Mesothelial cell of epicardium (in vitro differentiated cells): ENCODE measurements at places on chromosomes 1 and 21.

- no peak for DNase-seq
These were observed 139.4 kb upstream of the RAB4A start for GRCh38 chr1:229131243-229132105.

GRCh38 chr1:37657620-37658412 lies 23.1 kb upstream of the RSPO1 start:
- DNase-seq = no peak

DNA sequence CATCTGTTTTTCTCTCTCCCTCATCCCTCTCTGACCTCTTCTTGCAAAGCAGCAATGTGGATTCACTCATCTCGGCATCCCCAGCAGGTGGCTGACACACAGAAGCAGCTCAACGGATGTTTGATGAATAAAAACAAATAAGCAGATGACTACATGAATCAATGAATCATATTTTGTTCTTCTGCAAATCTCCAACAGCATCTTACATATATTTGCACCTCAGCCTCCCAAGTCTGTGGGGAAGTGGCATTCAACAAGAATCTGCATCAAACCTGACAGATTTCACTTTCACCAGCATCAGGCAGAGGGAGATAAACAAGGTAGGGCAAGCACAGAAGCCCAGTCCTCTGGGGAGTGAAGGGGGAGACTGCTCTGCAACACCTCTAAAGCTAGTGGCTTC lies 34.0 kb downstream of the CAPN8 start:
- DNase-seq = no peak

DNA sequence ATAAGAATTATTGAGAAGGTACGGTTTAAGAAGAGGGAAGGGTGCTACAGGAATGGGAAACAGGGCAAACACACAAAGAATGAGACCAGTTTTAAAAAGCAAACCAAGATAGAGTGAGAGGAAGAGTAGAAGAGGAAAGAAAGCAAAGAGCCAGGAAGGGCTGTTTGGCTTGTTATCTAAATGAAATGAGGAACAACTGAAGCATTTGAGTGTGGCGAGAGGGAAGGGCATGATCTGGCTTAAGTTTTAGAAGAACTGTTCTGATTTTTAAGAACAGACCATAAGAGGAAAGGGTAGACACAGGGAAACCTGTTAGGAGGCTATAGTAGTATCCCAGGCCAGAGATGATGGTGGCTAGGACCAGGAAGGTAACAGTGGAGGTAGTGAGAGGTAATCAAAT lies 73.8 kb downstream of the TUT4 start:
- no peak for DNase-seq

GRCh38 chr1:245353915-245354775 lies 199.4 kb downstream of the KIF26B start:
- DNase-seq = no peak

GRCh38 chr1:116916002-116916401 lies 6.3 kb downstream of the PTGFRN start:
- DNase-seq = no peak

DNA sequence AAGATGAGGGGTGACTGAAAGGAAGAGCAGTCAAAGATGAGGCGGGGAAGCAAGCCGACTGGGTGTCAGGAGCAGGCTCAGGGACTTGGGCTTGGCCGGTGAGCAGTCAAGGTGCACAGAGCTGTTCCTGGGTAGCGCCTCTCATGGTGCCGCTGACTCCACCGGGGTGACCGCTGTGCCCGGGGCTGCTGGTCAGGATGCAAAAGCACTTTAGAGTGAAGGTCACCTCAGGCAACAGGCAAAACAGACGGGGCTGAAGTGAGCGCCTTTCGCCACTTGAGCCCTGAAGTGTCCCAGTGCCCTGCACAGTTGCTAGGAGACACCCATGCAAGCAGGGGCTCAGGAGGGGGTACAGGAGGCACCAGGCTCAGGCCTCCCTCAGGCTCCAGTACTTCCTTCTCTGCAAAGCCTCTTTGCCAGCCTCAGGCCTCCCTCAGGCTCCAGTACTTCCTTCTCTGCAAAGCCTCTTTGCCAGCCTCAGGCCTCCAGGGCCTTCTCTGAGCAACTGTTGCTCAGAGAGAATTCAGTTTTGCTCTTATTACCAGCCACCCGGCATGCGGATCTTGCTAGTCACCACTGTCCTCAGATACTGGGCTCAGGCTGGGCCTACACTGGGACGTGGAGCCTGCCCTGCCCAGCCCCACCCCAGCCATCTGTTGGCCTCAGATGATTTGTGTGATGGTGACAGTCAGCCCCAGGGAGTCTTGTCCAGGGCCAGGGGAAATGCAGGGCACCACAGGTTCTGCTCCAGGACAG lies 99.7 kb upstream of the IRF2BP2 start:
- DNase-seq = no peak

DNA sequence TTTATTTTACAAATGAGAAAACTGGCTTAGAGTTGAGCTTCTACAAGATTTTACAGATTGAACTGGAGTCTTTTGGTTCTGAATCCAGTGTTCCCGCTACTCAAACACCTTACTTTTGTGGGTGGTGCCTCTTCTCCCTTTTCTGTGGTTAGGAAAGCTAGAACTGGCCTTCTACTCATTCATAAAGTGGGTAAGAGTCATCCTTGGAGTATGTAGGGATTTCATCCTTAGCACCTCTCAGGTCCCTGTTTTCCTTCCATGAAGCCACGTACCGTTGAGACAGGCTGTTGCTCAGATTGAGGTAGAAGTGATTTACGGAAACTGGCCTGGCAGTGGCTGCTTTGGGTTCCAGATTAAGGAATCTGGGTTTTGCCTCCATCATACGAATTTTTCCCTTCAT lies 35.8 kb downstream of the WNT4 start:
- DNase-seq = no peak

- DNase-seq = no peak
These were observed 115.4 kb upstream of the NEGR1 start for GRCh38 chr1:72397786-72398185.
